NCI-H1436 treated with DMSO at 0.1 percent for 48 hours (cell line): ENCODE measurements at places on chromosomes 4 and X.

DNA sequence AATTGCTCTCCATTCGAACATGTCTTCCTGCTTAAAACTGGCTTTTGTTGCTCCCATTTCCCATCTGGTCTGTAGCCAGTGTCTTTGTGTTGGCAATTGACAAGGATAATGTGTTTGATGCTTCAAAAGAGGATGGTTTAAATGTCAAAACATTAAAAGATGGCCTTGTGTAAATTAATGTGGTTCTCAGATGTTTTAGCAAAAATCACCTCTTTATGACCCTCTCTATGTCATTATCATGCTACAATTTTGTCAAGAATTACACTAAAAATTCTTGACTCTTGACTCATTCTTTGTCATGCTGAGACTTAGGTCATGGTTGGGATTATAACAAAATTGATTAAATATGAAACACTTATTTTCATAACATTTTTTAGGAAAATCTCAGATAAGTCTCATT lies 47.4 kb downstream of the TMEM131L start:
- no peak for DNase-seq

- DNase-seq, result no peak
These were observed 146.5 kb upstream of the MSX1 start for GRCh38 chr4:4712800-4713528.

- no peak for DNase-seq
These were observed 19.6 kb downstream of the ACSL1 start for GRCh38 chr4:184806229-184806550.

- no peak for DNase-seq
These were observed 31.5 kb upstream of the AFAP1 start for GRCh38 chr4:7971159-7971631.

DNA sequence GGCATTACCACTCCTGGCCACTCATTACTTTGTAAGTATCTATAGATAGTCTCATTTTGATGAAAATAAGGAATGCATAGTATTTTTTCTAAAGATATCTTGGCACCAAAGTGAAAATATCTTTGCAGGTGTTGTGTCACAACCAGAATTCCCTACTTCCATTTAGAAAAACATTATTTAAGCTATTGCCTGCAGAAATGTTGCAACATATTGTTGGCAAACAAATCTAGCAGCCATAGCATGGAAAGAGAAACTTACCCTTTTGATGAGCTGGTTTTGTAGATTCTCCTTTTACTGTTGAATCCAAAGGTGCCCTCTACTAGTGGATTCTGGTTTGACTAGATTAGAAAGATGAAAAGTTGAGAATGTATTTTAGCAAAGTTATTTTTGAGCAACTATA lies 138.8 kb downstream of the AREG start:
- no peak for DNase-seq

DNA sequence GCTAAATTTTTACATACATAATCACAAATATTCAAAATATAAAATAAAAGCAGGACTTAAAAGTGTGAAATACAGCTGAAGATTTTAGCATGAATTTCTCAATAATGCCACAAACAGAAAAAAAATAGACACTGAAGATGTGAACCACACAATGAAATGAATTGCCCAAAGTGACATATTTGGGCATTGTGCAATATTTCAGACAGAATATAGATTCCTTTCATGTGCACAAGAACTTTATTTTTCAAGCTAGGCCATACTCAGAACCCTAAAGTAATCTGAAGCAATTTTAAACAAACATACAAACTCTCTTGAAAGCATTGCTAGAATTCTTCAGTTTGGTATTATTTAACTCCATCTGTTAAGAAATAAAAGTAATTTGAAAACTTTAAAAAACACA lies 764.1 kb downstream of the STIM2 start:
- DNase-seq, result no peak

- DNase-seq, result no peak
These were observed 169.9 kb upstream of the RBPJ start for GRCh38 chr4:26150948-26151347.
